Breast epithelium (tissue), 4 donors: ENCODE measurements at places on chromosomes 11 and 22.
A peak's percentile ranks its signal among the peaks of the same experiment; 100 is the strongest.

DNA sequence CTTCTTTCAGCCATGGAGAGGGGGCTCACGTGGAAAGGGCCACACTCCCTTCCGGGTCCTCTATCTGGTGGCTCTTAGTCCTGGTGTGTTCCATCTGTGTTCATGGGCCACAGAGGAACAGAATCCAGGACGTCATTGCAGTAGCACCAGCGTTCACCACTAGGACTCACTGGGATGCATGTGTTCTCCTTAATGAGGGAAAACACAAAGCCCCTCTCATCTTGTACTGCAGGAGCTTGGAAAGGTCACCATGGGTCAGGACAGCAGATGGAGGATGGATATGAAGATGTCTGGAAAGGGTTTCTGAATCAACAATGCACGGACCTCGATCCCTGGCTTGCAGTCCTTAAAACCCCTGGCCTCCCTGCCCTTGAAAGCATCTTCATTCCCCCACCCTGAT is 113.8 kb upstream of the THY1 start:
- H3K4me3 ChIP-seq: no peak overlapping the region
- DNase-seq: no peak
- H3K4me1 ChIP-seq: no peaks in the 10 kb centered on the region
- H3K36me3 ChIP-seq: no peaks in the 10 kb centered on the region
- H3K27ac ChIP-seq: no peak overlapping the region
- H3K27me3 ChIP-seq: no peaks in the 10 kb centered on the region

- H3K4me1 ChIP-seq: no peaks in the 10 kb centered on the region
- H3K27ac ChIP-seq: no peak overlapping the region
- no peak overlapping the region for H3K4me3 ChIP-seq
- no peaks in the 10 kb centered on the region for H3K27me3 ChIP-seq
- no peaks in the 10 kb centered on the region for H3K36me3 ChIP-seq
Observed at GRCh38 chr11:61996933-61997332, 29.5 kb upstream of the FTH1 start.

DNA sequence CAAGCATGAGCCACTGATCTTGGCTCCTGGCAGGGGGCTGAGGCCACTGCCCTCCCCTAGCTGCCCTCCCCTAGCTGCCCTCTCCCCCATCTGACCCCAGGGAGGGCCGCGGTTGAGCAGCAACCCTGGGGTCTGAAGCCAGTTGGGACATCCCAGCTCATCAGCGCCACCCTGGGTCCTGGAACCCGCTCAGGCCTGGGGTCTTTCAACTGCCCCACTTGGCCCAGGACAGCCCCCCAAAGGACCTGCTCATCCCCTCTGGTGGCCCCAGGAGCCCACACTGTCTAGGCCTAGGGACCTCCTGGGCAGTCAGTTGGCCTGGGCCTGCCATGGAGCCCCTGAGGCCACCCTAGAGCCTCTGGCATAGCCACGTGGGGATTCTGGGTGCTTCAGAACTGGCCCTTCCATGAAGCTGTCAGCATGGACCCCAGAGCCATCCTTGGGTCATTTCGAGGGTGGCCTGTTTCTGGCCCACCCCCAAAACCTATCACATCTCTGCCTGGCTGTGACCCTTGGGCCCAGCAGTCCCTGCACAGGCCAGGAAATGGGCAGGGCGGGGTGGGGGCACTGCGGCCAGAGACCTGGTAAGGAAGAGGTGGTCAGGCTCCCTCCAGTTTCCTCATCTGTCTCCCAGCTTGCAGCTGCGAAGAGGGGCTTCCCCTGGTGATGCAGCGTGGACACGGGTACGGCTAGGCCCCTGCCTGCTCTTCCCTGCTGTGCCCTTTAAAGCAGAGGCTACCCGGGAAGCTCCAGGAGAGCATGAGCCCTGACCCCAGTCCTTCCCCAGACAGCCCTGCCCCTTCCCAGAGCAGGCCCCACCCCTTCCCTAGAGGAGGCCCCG is 37.9 kb downstream of the MUC2 start:
- no peak overlapping the region for H3K4me3 ChIP-seq
- no peak for DNase-seq
- H3K4me1 ChIP-seq: no peaks in the 10 kb centered on the region
- H3K36me3 ChIP-seq: no peaks in the 10 kb centered on the region
- peaks cover 24% of the 10 kb centered on the region for H3K27me3 ChIP-seq
- H3K27ac ChIP-seq: no peak overlapping the region

DNA sequence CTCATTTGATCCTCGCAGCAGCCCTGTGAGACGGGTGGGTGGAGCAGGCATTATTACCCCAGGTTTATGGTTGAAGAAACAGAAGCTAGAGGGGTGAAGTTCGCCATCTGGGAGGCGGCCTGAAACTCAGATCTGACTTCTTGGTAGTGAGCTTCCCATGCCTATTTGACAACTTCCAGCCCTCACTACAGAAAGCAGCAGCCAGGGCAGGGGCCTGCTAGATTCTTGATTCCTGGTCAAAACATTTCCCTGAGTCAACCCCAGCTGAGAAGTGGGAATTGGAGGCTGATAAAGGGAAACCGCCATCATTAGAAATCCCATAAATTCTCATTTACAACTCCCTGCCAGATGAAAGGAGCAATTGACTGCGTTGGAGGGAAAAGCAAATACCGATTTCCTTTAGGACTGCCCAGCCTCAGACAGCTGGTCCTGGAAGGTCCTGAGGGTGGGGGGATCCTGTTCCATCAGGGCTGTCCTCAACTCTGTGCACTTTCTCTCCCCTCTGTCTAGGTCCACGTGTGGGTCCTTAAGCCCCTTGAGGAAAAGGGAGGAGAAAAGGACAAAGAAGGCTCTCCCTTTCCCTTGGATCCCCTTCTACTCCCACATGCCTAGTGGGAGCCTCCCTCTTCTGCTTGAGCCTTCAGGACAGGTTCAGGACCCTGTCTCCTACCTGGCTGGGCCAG is 10.2 kb upstream of the NECTIN1 start:
- no peak for DNase-seq
- H3K36me3 ChIP-seq: no peaks in the 10 kb centered on the region
- no peak overlapping the region for H3K27ac ChIP-seq
- H3K27me3 ChIP-seq: no peaks in the 10 kb centered on the region
- no peaks in the 10 kb centered on the region for H3K4me1 ChIP-seq
- no peak overlapping the region for H3K4me3 ChIP-seq

GRCh38 chr11:125348674-125349309 is 147.3 kb downstream of the FEZ1 start:
- DNase-seq: no peak
- H3K27ac ChIP-seq: no peak overlapping the region
- H3K4me1 ChIP-seq: no peaks in the 10 kb centered on the region
- H3K27me3 ChIP-seq: no peaks in the 10 kb centered on the region
- H3K36me3 ChIP-seq: no peaks in the 10 kb centered on the region
- H3K4me3 ChIP-seq: no peak overlapping the region

GRCh38 chr11:34267013-34267412 is 90.8 kb downstream of the ABTB2 start:
- no peak for DNase-seq
- H3K36me3 ChIP-seq: no peaks in the 10 kb centered on the region
- peak overlapping the region; percentile 81 for H3K27ac ChIP-seq
- no peaks in the 10 kb centered on the region for H3K27me3 ChIP-seq
- no peak overlapping the region for H3K4me3 ChIP-seq

GRCh38 chr11:21896746-21897602 is 295.9 kb upstream of the ANO5 start:
- H3K4me1 ChIP-seq: no peaks in the 10 kb centered on the region
- H3K4me3 ChIP-seq: no peak overlapping the region
- H3K27me3 ChIP-seq: no peaks in the 10 kb centered on the region
- H3K36me3 ChIP-seq: no peaks in the 10 kb centered on the region
- no peak for DNase-seq

GRCh38 chr11:78961937-78962701 is 387.5 kb upstream of the NARS2 start:
- no peaks in the 10 kb centered on the region for H3K4me1 ChIP-seq
- no peak for DNase-seq
- no peak overlapping the region for H3K27ac ChIP-seq
- H3K36me3 ChIP-seq: no peaks in the 10 kb centered on the region
- H3K4me3 ChIP-seq: peak overlapping the region; percentile 25

DNA sequence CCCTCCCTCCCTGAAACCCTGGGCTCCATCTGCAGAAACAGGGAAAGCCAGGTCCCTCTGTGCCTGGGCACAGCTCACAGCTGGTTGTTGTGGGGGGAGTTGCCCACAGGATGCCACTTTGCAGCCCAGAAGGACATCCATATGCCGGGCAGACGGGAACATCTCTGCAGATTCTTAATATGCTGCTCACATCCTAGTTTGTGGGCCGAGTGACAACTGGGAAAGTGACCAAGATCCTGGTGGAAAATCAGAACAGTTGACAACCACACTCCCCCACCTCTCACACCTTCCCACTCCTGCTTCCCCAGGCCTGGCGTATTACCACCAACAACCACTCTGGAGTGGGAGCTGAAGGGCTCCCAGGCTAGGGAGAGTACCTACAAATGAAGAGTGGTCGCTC is 7.3 kb upstream of the SCGB1A1 start:
- peaks cover 10% of the 10 kb centered on the region for H3K4me1 ChIP-seq
- no peak for DNase-seq
- H3K4me3 ChIP-seq: no peak overlapping the region
- H3K36me3 ChIP-seq: no peaks in the 10 kb centered on the region
- no peaks in the 10 kb centered on the region for H3K27me3 ChIP-seq
- peak overlapping the region; percentile 50 for H3K27ac ChIP-seq

DNA sequence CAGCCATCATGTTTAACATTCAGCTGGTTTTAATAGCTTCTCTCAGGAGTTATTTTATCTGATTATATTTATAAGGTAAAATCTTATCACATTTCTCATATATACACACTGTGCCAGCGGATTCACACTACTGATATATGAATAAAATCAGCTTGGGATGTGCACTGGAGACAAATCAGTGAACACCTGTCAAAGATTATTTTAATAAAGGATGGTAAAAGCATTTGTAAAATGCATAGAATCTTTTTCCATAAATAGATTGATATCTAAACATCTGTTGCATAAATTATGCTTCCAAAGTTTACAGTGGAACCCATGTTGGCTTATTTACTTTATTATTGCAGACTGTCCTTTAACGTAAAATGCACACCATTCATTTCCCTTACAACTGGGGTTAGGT is 1125.8 kb upstream of the CNTN5 start:
- H3K4me3 ChIP-seq: no peak overlapping the region
- no peaks in the 10 kb centered on the region for H3K36me3 ChIP-seq
- no peak for DNase-seq
- no peaks in the 10 kb centered on the region for H3K4me1 ChIP-seq
- no peaks in the 10 kb centered on the region for H3K27me3 ChIP-seq

- no peaks in the 10 kb centered on the region for H3K36me3 ChIP-seq
- DNase-seq: peak; percentile 37
- H3K4me1 ChIP-seq: no peaks in the 10 kb centered on the region
- H3K4me3 ChIP-seq: no peak overlapping the region
- no peak overlapping the region for H3K27ac ChIP-seq
Observed at GRCh38 chr22:23557036-23557435, 23.1 kb downstream of the IGLL1 start.

- H3K36me3 ChIP-seq: no peaks in the 10 kb centered on the region
- H3K27ac ChIP-seq: no peak overlapping the region
- DNase-seq: no peak
- H3K4me3 ChIP-seq: no peak overlapping the region
Observed at GRCh38 chr11:120318906-120319305, 6.2 kb upstream of the TLCD5 start.

GRCh38 chr11:126115127-126115495 is 52.4 kb upstream of the CDON start:
- no peak for DNase-seq
- H3K36me3 ChIP-seq: no peaks in the 10 kb centered on the region
- H3K4me1 ChIP-seq: peaks cover 6% of the 10 kb centered on the region

- H3K27me3 ChIP-seq: no peaks in the 10 kb centered on the region
- no peak overlapping the region for H3K4me3 ChIP-seq
- H3K27ac ChIP-seq: no peak overlapping the region
- no peaks in the 10 kb centered on the region for H3K36me3 ChIP-seq
- no peaks in the 10 kb centered on the region for H3K4me1 ChIP-seq
Observed at GRCh38 chr11:32178692-32179091, 87.8 kb downstream of the RCN1 start.

DNA sequence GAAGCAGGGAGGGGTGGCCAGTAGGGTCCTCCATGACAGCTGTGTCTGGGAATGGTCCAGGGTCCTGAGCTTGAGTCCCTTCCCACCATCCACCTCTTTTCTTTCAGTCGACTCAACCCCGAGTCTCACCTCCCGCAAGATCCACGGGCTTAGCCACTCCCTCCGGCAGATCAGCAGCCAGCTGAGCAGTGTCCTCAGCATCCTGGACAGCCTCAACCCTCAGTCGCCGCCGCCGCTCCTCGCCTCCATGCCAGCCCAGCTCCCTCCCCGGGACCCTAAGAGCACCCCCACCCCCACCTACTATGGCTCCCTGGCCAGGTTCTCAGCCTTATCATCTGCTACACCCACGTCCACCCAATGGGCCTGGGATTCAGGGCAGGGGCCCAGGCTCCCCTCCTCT is 81.9 kb downstream of the CEP164 start:
- H3K4me3 ChIP-seq: no peak overlapping the region
- no peaks in the 10 kb centered on the region for H3K36me3 ChIP-seq
- H3K4me1 ChIP-seq: no peaks in the 10 kb centered on the region
- no peaks in the 10 kb centered on the region for H3K27me3 ChIP-seq
- no peak overlapping the region for H3K27ac ChIP-seq
- DNase-seq: no peak

DNA sequence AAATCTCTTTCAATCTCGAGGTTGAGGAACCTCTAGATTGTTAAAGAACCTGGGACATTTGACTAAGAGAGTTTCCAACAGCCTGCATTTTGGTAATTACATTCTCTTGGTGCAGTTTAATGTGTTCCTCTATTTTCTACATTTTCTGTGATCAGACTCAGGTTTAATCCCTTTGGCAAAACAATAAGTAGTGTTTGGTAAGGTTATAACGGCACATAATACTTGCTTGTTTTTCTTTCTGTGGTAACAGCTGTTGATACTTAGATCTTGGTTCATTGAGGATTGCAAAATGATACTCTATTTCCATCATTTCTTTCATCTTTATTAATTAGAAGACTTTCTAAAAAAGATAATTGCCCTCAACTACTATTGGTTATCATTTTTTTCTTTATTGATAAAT is 271.3 kb downstream of the SBF2 start:
- H3K36me3 ChIP-seq: no peaks in the 10 kb centered on the region
- no peak overlapping the region for H3K4me3 ChIP-seq
- DNase-seq: no peak
- H3K27ac ChIP-seq: no peak overlapping the region

DNA sequence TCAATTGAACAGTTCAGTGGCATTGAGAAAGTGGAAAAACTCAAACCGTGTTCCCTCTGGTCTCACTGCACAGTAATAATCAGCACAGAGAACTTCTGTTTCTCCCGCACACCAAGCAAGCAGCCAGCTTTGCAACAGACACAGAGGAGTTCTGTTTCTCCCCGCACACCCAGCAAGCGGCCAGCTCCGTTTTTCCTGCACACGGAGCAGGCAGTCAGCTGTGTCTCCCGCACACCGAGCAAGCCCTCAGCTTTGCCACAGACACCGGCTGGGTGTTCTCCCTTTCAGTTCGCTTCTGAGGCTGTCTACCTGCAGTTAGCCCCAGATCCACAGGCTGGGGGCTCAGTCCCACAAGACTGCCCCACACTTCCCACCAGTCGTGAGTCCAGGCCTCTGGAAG is 9.9 kb upstream of the TALDO1 start:
- H3K36me3 ChIP-seq: no peaks in the 10 kb centered on the region
- H3K4me1 ChIP-seq: no peaks in the 10 kb centered on the region
- H3K27ac ChIP-seq: no peak overlapping the region
- H3K27me3 ChIP-seq: no peaks in the 10 kb centered on the region
- no peak overlapping the region for H3K4me3 ChIP-seq
